ENCODE measurements at places on chromosomes 3 and 15.

- no peak for DNase-seq
These were observed 1.8 kb downstream of the ARRDC4 start for GRCh38 chr15:97962263-97962662.

- DNase-seq: peak; percentile 81
These were observed 128.8 kb downstream of the FRMD5 start for GRCh38 chr15:44066211-44066827.

GRCh38 chr15:75082689-75083088 is 59.3 kb downstream of the PPCDC start:
- no peak for DNase-seq

GRCh38 chr15:49421991-49422390 is 1.1 kb upstream of the FGF7 start:
- peak; percentile 69 for DNase-seq

GRCh38 chr3:190122198-190122771 is 1.6 kb upstream of the P3H2 start:
- DNase-seq: no peak

DNA sequence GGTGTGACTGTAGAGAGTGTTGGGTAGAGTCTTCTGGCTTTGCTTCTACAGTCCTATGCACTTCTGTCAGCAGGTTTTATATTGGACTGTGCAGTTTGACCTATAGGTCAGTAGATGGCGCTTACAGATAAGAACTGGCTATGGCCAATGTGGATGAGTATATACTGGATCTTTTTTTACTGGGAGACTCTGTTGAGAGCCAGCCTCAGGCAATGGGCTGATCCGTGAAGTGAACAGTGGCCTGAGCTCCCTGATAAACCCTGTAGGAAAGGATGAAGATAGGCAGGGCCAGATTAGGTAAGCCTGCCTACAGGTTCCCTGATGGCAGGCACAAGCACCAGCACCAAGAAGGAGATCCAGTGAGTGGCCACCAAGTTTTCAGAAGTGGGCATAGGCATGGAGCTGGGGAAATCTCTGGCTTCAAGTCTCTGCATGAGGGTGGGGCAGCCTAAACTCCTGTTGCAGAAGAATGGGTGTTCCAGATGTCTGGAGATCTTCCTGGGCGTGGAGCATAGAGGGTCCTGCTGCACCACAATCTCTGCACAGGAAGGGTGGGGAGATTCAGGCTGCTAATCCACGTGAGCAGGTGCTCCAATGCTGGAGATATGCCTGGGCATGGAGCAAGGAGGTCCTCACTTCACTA is 326.0 kb upstream of the SGO1 start:
- DNase-seq: peak; percentile 80

DNA sequence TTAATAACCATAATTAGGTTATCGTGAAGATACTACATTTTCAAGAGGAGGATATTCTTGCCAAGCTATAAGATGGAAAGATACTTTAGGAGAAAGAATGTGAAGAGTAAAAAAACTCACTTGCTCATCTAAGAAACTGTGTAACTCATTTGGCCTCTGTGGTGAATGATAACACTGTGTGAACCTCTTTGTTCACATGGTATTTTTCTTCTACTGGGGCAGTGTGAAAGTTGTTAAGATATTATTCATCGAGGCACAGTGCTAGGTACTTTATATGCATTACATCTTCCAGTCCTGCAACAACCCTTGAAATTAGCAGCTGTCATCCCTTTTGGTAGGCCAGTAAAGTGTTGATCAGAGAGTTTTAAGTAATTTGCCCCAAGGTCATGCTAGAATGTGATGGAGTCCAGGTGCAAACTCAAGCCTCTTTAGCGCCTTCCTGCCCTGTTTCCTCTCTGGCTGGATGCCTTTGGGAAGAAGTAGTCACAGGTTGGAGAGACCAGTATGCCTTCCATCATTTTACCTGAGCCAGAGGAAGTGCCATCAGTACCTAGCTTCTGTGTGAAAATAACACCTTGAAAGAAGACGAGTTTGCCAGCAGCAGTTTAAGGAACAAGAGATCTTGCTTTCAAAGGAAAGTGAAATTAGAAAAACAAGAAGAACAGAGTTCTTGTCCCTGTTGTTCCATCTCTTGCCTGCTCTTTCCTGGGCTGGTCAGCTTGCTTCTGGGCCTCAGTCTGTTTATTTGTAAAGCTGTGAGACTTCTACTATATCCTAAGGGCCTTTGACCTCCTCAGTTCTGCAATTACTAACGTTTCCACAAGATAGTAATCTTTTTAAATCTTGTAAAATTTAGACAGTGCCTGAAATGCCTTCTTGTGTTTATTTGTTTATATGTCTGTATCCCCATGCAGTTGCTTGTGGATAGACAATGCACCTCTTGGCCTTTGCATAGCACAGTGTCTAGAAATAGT is 179.3 kb downstream of the FNDC3B start:
- peak; percentile 15 for DNase-seq

DNA sequence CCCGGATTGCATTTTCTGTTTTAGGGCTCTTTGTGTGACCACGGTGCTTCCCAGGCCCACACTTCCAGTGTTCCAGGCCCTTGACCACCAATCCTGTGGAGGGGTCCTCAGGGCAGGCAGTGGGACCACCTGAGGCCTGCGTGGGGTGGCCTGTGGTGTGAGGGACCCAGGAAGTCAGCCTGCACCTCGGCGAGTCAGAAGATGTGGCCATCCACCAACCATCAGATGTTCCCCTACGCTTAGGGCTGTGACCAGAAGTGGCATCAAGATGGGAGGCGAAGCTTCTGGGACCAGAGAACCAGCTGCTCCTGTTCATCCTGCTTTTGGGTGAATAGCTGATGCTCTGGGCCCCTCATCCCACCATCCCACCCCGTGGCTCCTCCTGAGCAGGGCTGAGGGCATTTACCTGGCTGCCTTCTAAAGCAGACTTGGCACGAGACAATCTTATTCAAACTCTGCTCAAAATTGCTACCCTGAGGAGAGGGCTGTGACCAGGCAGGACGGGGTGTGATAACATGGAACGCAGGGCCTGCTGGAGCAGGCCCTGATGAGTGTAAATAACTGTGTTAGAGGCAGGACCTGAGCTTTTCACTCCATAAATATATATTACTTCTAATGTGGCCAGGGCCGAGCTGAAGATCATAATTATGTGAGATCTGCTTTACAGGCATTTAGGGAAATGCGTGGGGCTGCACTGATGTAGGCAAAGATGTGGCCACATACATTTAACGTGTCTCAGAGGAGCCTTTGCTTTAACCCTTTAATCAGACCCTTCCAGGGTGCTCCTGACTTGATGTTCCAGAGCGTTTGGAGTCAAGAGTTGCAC is 28.8 kb downstream of the SMAD3 start:
- no peak for DNase-seq

DNA sequence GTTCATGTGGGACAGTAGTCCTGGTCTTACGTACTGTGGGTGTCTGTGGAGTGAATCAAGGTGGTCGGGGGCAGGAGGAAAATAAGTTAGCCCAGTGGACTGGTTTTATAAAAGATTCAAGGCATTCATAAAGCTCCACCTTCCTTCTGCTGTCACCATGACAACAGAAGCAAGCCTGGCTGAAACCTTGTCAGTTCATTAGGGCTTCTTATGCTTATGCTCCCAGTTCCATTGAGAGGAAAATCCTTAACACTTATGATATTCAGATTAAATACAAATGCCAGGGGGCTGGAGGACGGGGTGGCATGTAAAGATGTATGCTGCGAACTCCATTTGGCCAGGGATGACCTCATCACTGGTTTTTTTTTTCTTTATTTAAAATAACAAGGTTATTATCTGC is 283.1 kb upstream of the ATP10A start:
- DNase-seq: no peak

DNA sequence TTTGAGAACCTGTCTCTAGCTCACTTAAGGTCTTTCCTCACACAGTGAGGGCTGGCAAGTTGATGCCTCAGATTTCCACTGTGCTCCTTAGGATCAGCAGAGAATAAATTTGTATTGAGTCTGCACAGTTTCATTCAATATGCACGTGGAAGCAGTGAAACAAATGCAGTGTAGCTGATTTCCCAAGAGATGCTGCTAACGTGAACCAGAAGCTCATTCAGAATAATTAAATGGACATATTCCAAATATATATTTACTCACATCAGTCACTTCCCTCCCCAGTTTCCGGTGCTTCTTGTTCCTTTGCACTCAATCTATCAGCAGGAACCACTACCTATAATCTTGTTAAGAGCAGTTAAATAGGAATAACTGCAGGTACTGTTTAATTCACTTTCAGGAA is 86.1 kb downstream of the UNC13C start:
- no peak for DNase-seq

- DNase-seq: no peak
These were observed 7.4 kb downstream of the SEMA3G start for GRCh38 chr3:52437326-52438103.

DNA sequence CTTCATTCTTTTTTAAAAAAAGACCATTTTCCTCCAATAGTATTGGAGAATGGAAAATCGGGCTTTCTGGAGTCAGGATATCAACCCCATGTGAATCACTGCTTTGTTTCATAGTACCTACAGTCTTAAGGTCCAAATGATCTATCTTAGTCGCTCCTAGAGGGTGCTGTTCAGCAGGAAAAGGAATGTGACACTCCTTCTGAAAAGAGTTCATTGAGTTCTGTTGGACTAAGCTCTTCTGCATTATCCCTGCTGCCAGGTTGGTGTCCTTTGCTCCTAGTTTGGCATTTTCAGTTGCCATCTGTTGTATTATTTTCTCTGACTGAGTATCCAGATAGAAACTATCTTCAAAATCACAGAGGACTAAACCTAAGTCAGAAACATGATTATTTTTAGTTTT is 57.2 kb downstream of the POLQ start:
- DNase-seq: no peak
